ENCODE measurements at places on chromosomes 2 and 18. TPM values are rescaled to one million over a fixed set of nuclear protein-coding genes. Genes with fewer than 3 reads are reported as not detected.

- H3K27ac ChIP-seq = peak overlapping the region; percentile 92
- H3K4me3 ChIP-seq = peak overlapping the region; percentile 74
- H3K36me3 ChIP-seq = no peaks in the 10 kb centered on the region
- no peaks in the 10 kb centered on the region for H3K27me3 ChIP-seq
- DNase-seq = peak; percentile 78
Observed at GRCh38 chr2:173076581-173077345, 1.1 kb downstream of the MAP3K20 start.

The NFU1 gene
- total RNA-seq = 41.9 TPM

GRCh38 chr2:222731201-222731621 is 59.8 kb downstream of the MOGAT1 start:
- H3K4me3 ChIP-seq = no peak overlapping the region
- peak overlapping the region; percentile 16 for H3K27ac ChIP-seq
- peaks cover 10% of the 10 kb centered on the region for H3K4me1 ChIP-seq
- H3K27me3 ChIP-seq = no peaks in the 10 kb centered on the region
- no peaks in the 10 kb centered on the region for H3K36me3 ChIP-seq

The KLHL29 gene
- total RNA-seq = 1.4 TPM

The SLC40A1 gene
- 104 TPM for total RNA-seq

DNA sequence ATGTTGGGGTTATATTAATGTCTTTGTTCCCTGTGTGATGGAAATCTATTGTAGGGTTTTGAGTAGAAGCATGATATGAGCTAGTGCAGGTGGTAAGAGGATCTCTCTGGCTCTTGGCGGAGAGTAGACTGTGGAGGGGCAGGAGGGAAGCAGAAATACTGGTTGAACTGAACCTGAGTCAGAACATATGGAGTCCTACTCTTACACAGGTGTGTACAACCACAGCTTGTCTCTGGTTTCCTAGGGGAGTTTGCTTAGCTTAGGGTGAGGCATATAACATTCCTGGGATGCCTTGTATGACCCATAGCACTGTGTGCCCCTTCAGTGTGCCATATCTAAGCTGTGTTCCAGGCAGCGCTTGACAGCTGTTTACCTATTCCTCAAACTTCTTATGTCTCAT is 97.3 kb upstream of the GCFC2 start:
- H3K36me3 ChIP-seq = no peaks in the 10 kb centered on the region
- H3K4me1 ChIP-seq = no peaks in the 10 kb centered on the region
- H3K27ac ChIP-seq = no peak overlapping the region

The EFEMP1 gene
- 53.8 TPM for total RNA-seq

DNA sequence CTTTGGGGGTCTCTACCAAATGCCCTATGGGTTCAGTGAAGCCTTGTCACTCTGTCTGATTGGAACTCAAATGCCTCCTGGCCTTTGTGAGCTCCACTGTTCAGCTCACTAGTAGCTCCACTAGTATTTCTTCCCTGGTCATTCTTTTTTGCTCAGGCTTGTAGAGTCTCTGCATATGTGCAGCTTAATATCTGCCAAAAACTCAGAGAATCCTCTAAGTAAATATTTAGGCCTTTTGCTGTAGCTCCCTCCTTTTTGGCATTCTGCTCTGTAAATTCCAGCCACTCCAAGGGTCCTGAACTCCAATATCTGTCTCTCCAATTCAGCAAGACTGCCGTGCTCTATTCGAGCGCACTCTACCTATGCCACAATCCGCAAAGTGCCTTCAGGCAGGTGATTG is 146.5 kb downstream of the MAIP1 start:
- peak; percentile 67 for DNase-seq
- no peak overlapping the region for H3K27ac ChIP-seq
- no peaks in the 10 kb centered on the region for H3K4me1 ChIP-seq
- no peaks in the 10 kb centered on the region for H3K36me3 ChIP-seq
- no peak overlapping the region for H3K4me3 ChIP-seq
- no peaks in the 10 kb centered on the region for H3K27me3 ChIP-seq

DNA sequence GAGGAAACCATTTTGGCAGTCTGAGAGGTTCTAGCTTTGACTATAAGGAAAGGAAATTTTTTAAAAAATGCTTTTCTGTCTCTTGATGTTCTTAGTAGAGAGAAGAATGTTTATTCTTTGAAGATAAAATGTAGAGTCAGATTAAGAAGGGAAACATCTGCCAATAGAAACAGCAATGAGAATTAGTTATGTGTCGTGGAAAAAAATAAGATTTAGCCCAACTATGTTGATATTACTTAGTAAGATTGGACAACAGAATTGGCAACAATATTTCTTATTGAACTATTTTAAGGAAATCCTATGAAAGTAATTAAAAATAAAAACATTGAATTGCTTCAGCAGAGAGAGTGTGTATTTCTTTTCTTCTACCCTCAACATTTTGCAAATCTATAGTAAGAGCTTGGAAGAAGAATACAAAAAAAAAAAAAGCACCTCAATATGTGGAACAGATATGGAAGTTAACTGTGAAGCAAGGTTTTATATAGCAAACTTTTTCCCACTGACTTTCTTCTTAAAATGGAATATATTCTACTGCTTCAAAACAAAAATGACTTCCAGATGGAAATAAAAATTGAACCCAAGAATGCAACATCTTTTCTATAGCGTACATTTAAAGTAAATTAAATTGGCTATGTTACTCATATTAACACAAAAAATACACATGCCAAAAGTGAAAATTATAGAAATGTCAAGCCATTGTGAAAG is 177.9 kb downstream of the FAM124B start:
- no peak for DNase-seq
- H3K4me1 ChIP-seq = no peaks in the 10 kb centered on the region
- no peaks in the 10 kb centered on the region for H3K27me3 ChIP-seq

GRCh38 chr18:76982841-76983583 is 149.6 kb downstream of the MBP start:
- DNase-seq = peak; percentile 96
- H3K4me1 ChIP-seq = peaks cover 34% of the 10 kb centered on the region

- H3K27me3 ChIP-seq = no peaks in the 10 kb centered on the region
- peaks cover 10% of the 10 kb centered on the region for H3K36me3 ChIP-seq
- no peak overlapping the region for H3K27ac ChIP-seq
- H3K4me1 ChIP-seq = no peaks in the 10 kb centered on the region
Observed at GRCh38 chr2:210112871-210113270, 58.3 kb downstream of the KANSL1L start.

DNA sequence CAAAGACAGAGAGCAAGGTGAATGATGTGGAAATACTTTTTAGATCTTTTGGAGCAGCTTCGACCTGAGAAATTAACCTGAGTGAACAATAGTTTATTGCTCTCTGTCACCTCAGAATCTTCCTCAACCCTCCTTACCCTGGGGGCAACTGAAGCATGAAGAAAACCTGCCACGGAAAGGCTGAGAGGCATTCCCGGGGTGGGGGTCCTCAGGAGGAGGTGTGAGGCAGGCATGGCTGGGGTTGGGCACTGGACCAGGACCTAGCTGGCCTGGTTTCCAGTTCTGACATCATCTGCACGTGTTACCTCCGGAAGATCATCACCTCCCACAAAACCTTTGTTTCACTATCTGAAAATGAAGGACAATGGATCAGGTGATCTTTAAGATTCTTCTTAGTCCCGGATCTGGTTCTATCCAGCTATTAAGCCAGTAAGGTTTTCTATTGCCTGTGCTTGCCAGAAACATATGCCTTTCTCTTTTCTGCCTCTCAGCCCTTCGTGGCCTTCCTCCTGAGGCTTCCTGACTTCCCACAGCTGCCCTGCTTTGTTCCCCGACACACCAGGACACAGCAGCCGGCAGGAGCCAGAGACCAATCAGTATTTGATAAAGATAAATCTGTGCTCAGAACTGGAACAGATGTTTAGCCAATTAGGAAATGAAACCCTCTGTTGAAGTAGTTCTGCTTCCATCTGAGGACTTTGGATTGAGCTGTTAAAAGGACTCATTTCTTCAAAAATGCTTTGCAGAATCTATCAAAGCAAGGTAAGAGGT is 232.5 kb downstream of the TDRD15 start:
- no peak for DNase-seq
- H3K36me3 ChIP-seq = no peaks in the 10 kb centered on the region
- no peaks in the 10 kb centered on the region for H3K4me1 ChIP-seq
- no peaks in the 10 kb centered on the region for H3K27me3 ChIP-seq
- H3K4me3 ChIP-seq = no peak overlapping the region

- no peak for DNase-seq
- no peaks in the 10 kb centered on the region for H3K36me3 ChIP-seq
- no peak overlapping the region for H3K27ac ChIP-seq
- no peaks in the 10 kb centered on the region for H3K27me3 ChIP-seq
- H3K4me3 ChIP-seq = no peak overlapping the region
Observed at GRCh38 chr18:57895182-57895581, 92.1 kb upstream of the ATP8B1 start.

GRCh38 chr2:134360745-134361487 is 107.0 kb downstream of the MGAT5 start:
- no peaks in the 10 kb centered on the region for H3K27me3 ChIP-seq
- no peak overlapping the region for H3K4me3 ChIP-seq
- peaks cover 28% of the 10 kb centered on the region for H3K36me3 ChIP-seq

DNA sequence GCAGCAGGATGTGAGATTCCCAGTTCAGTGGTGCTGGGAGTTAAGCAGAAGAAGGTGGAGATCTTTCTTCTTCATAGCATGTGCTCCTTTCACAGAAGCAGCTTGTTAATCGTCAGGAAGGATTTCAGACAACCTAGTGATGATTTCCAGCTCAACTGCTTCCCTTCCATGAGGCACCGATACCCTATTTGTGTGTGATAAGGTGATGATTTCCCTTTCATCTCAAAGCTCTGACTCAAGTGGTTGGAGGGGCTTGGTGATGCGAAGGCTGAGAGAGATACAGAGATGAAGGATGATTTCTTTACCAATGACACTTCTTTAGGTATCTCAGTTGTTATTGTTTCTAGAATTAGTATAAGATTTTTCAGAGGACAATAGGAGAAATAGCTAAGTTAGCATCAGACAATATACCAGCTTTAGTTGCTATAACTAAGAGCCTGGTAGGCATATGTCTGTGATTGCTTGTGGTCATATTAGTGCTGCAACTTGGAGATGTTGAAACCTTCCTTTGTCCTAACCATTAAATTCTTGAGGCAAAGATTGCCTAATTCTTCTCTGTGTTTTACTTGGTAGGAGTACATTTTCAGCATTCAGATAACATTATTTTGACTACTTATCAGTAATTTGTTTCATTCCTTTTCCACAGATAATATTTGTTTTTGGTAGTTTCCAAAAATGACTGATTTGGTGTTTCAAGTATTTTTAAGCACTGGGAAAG is 111.3 kb downstream of the PLCL1 start:
- no peak overlapping the region for H3K27ac ChIP-seq
- H3K4me3 ChIP-seq = no peak overlapping the region
- no peaks in the 10 kb centered on the region for H3K27me3 ChIP-seq
- peaks cover 18% of the 10 kb centered on the region for H3K4me1 ChIP-seq
- no peak for DNase-seq

The MEP1B gene
- total RNA-seq = not detected

The PREB gene
- 14.2 TPM for total RNA-seq

The LMAN1 gene
- 44.2 TPM for total RNA-seq

- H3K4me1 ChIP-seq = no peaks in the 10 kb centered on the region
- H3K27me3 ChIP-seq = no peaks in the 10 kb centered on the region
- no peak overlapping the region for H3K27ac ChIP-seq
- no peak for DNase-seq
Observed at GRCh38 chr18:1229634-1230033, 325.0 kb downstream of the ADCYAP1 start.

The CDH20 gene
- 0.43 TPM for total RNA-seq

The SERPINB4 gene
- total RNA-seq = not detected

DNA sequence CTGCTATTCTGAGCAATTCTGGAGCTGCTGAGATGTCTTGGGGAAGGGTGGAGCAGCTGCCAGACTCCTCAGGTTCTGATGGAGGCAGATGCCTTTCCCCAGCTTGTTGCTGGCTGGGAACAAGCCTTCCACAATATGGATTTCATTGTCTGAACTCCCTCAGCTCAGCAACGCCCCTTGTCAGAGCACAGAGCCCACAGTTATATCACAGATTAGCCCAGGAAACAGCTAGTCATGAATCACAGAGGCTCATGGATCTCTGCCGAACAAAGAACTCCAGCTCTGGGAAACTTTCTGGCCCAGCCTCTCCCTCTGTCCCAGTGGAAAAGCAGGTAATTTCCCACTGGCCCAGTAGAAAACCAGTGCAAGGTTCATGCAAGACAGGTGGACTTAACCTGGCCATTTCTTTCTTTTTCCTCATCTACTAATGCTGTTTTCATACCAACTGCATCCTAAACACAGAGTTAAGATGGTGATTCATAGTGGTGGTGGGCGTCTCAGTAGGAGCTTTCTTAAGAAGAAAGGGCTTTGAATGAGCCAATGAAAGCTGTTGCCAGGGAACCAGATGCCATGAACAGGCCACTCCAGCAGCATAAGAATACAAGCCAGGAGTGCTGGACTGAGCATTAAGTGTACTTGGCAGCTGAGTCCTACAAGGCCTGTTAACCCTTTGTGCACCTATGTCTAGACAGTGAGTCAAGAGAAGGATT is 8.7 kb upstream of the KIAA2012 start:
- peak overlapping the region; percentile 56 for H3K27ac ChIP-seq
- no peaks in the 10 kb centered on the region for H3K4me1 ChIP-seq
- no peaks in the 10 kb centered on the region for H3K27me3 ChIP-seq
- H3K4me3 ChIP-seq = no peak overlapping the region

The CNGA3 gene
- total RNA-seq = not detected

The MLPH gene
- total RNA-seq = 436 TPM
